NCI-H510A (cell line): ENCODE measurements at places on chromosomes 4 and X.

DNA sequence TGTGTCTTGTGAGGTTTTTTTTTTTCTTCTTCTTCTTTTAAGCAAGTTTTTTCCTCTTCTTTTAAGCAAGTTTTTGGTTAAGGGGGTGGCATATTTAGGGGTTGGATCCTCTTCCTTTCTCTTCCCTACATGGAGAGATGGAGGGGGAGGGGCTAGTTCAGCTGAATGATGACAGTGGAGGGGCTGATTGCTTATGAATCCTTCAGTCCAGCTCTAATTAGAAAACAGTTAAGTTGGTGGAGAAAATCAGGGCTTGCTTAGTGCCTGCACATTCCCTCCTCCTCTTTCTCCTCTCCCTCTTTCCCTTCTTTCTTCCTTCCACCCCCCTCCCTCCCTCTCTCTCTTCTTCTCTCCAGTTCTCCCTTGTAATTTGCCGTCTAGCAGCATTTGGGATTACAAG is 4.4 kb upstream of the HAND2 start:
- DNase-seq = no peak

DNA sequence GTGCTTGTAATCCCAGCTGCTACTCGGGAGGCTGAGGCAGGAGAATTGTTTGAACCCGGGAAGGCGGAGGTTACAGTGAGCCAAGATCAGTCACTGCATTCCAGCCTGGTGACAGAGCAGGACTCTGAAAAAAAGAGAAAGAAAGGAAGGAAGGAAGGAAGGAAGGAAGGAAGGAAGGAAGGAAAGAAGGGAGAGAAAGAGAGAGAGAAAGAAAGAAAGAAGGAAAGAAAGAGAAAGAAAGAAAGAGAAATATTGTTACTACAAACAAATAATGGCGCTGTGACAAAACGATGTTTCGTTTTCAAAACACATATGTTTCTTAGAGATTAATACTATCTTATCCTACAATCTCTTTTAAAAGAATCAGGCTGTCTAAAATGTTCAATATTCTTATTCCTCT is 42.1 kb upstream of the CCDC160 start:
- DNase-seq = no peak

- no peak for DNase-seq
These were observed 129.6 kb downstream of the ANK2 start for GRCh38 chr4:113179091-113179490.

- DNase-seq = no peak
These were observed 46.4 kb downstream of the CHIC2 start for GRCh38 chr4:54017974-54018373.

GRCh38 chr4:161952382-161952781 is 211.4 kb downstream of the FSTL5 start:
- no peak for DNase-seq

GRCh38 chr4:143021384-143021783 is 163.3 kb upstream of the USP38 start:
- no peak for DNase-seq

DNA sequence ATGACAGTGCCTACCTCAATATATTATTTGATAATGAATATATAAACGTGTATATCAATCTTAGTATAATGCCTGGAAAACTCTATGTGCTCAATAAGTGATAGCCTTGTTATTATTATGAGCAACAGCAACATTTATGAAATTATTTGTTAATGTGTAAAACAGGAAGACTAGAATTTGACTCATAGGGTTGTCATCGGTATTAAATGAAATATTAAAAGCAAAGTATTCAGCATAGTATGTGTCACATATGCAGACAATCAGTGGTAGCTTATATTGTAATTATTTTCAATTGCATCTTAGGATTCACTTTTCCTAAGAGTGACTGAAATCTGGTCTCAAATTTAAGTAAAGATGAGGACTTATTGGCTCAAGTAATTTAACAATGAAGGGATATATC is 24.6 kb downstream of the SPANXD start:
- no peak for DNase-seq

DNA sequence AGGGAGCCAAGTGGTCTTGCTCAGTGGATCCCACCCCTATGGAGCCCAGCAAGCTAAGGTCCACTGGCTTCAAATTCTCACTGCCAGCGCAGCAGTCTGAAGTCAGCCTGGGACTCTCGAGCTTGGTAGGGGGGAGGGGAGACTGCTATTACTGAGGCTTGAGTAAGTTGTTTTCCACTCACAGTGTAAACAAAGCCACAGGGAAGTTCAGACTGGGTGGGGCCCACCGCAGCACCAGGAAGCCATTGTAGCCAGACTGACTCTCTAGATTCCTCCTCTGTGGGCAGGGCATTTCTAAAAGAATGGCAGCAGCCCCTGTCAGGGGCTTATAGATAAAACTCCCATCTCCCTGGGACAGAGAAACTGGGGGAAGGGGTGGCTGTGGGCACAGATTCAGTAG is 721.0 kb upstream of the NDST4 start:
- DNase-seq = no peak

- no peak for DNase-seq
These were observed 144.3 kb upstream of the NLGN4X start for GRCh38 chrX:6372981-6373380.

GRCh38 chrX:41862562-41863184 is 60.7 kb downstream of the CASK start:
- no peak for DNase-seq

- DNase-seq = no peak
These were observed 92.0 kb upstream of the TLR2 start for GRCh38 chr4:153592064-153592463.

DNA sequence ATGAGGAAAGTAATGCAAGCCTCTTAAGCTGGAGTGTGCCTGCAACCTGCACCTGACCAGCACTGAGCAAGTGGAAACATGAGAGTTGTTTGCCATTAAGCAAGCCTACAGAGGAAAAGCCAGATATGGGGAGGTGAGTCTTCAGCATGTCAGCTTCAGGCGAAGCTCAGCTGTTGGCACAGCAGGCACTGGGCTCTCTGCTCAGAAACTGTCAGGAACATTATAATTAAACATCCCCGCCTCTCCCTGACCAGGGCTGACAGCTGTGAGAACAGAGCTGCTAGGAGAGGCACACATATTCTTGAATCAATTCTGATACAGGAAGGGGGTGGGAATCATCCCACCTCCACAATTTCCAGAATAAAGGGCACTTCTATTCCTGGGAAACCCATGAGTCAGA is 19.0 kb upstream of the DCX start:
- peak; percentile 22 for DNase-seq

GRCh38 chr4:40990236-40990898 is 224.0 kb downstream of the APBB2 start:
- no peak for DNase-seq

DNA sequence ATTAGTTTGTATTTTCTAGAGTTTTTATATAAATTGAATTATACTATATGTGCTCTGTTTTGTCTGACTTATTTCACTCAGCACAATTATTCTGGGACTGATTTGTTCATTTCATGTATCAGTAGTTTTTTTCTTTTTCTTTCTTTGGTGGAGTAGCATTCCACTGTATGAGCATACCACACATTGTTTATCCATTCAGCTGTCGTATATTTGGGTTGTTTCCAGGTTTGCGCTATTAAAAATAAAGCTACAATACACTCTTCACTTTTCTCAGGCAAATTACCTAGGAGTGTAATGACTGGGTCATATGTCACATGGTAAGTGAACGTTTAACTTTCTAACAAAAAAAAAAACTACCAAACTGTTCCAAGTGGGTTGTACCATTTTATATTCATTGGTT is 9.6 kb upstream of the OTUD4 start:
- no peak for DNase-seq

DNA sequence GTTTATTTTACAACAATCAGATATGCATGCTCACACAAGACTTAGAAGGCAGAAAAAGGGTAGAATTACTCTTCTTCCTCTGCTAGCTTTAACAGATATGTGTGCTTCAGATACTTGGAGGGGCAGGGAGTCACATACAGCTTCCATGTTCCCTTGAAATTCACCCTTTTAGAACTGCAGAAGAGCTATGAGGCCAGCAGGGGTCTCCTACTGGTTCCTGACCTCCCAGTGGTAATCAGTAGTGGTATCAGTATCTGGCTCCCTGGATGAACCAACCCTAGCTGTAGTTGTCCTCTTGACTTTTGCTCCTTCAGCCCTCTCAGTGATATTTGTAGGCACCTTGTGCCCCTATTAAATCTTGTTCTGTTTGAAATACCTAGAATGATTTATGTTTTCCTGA is 81.5 kb downstream of the RCHY1 start:
- no peak for DNase-seq

DNA sequence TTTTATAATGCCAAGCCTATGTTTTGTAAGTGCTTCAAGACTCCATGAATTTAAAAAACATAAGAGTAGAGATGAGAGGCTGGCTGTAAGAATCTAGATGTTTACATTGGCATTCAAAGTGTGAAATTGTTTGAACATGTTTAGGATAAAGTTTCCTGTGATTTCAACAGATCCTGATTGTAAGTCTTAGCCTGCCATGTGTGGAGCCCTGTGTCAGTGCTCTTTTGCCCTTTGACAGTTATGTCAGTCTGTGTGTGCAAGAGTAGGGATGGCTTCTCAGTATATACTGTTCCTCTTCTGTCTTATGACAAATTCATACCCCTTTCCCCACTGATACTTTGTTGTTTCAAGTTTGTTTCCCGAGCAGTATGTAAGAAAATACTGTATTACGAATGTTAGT is 68.2 kb downstream of the USP9X start:
- DNase-seq = no peak

DNA sequence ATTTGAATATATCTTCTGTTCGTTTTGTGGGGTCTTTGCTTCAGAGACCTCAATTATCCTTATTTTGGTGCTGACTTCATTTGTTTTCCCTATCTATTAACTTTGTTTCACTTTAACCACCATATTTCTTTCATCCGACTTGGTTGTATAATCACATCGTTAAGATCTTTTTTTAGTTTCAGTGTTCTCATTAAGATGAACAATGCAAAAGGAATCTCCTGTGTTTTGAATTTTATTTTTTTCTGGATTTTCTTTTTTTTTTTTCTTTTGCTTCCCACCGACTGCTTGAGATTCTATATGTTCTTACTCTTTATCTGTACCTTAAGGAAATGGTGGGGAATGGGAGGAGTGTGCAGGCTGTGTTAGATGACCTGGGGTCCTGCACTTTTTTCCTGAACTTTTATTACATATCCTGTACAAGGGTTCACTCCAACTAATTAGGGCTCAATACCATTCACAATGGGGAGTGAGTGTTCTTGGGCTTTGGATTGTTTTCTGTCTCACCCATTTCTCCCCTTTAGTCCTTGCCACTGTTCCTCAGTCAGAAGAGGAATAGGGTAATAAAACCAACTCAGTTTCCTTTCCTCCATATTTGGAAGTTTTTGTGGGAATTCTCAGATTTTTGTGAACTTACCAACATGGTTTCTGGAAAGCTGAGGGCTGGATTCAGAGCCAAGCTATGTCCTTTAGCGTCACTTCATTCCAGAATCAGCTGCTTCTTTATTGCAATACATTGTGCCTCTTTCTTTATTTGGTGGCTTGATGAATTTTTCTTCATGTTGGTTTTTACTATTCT is 43.2 kb upstream of the BMPR1B start:
- DNase-seq = no peak

DNA sequence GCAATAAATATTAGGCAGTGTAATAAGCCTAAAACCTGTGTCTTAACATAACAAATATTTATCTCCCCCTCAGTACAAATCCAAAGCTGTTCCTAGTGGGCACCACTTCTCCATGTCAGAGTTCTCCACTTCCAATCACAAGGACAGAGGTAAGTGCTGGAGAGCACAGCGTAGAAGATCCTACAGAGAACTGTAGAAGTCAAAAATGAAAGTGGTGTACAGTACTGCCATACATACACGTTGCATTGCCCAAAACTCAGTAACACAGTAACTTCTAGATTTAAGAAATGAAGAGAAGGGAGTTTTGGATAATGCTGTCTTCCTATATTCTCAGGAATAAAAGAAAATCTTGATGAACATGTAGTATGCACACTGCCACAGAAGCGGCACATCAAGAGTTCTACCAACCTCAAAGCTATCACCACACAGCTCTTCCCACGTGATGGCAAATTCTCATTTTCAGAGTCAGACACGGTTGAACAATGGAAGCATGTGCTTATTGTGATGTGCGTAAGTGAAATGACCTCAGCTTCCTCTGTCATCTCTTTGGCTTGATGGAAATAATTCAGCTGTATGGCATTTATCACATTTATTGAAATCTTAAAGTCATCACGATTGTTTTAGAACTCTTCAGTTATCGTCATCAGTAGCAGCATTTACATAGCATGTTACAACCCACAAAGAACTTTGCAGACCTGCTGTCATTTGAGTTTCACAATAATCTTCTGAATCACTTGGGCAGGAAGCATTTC is 27.1 kb upstream of the SPANXN4 start:
- no peak for DNase-seq

GRCh38 chrX:120769576-120770341 is 105.9 kb downstream of the CT47B1 start:
- DNase-seq = peak; percentile 1

GRCh38 chr4:123163501-123163900 is 233.1 kb upstream of the SPRY1 start:
- DNase-seq = no peak

DNA sequence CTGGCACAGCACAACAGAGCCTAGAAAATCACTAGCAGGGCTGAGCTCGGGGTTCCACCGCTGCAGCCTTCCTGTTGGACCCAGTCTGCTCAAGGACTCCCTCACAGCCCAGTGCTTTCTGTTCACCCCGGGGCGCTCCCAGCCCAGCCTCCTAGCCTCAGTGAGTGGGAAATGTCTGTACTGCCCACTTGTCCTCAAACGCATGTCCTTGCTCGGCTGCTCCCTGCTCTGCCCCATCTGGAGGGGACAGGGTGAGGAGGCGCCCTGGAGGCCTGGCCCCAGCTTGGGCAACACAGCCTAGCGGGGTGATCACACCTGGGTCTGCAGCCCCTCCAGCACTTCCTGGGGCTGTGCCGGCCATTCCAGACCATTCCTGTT is 11.9 kb upstream of the CCNQ start:
- no peak for DNase-seq
